ENCODE measurements at places on chromosomes 7 and 10.

GRCh38 chr7:30359957-30360356, 75.6 kb downstream of the ZNRF2 start:
- no peak for DNase-seq

GRCh38 chr7:30445770-30446169, 32.8 kb downstream of the NOD1 start:
- DNase-seq, result peak; percentile 40

GRCh38 chr7:139180700-139181311, 50.2 kb upstream of the UBN2 start:
- no peak for DNase-seq

GRCh38 chr10:33336582-33337325, 2.3 kb upstream of the NRP1 start:
- no peak for DNase-seq

GRCh38 chr10:71964098-71964742, at the start of gene CHST3:
Gene CHST3 (plus strand): TSS chr10:71964395. CDS start chr10:72005843, 41,448 bp downstream.
- DNase-seq, result no peak

GRCh38 chr7:91320366-91321078, 56.3 kb downstream of the FZD1 start:
- no peak for DNase-seq

DNA sequence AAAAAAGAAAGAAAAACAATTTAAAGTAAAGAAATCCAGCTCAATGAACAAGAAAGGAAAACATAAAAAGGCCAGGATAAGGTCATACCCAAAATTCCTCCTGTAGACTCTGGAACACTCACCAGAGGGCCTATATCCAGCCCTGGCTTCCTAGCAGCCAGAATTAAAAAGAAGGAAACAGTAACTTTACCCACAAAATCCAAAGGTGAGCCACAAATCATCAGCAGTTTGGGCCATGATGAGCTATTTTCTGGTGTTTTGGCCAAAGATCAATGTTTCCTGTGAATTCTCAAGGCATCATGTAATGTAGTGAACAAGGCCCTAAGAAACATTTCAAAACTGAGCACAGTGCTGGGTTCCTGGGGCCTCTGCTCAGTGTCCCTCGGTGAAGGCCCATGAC, 87.8 kb downstream of the LARP4B start:
- no peak for DNase-seq

- DNase-seq, result no peak
Observed at GRCh38 chr7:116334555-116334954, 124.2 kb downstream of the TES start.

- no peak for DNase-seq
Observed at GRCh38 chr7:17771901-17772408, 168.3 kb downstream of the SNX13 start.

DNA sequence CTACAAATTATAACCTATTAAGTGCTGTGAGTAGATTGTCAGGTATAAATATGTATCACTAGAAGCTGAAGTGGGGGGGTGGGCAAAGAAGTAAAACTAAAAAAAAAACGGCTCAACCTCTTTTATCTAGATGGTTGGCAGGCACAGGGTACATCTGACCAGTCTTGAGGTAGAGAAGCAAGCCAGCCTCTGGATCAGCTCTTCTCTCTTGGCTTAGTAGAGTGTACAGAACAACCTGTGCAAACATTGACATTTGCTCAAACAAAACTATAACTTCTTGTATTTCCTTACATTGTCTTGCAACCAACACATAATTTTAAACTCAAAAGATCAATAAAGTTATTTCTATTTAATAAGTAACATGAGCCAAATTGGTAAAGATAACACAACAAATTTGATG, 25.6 kb downstream of the DNA2 start:
- DNase-seq, result no peak

GRCh38 chr10:95260909-95261552, 29.8 kb downstream of the PDLIM1 start:
- no peak for DNase-seq

Data from stimulated activated CD8-positive, alpha-beta memory T cell treated with anti-CD3 and anti-CD28 coated beads, Interleukin-7, amount 100 ng/mL, for 1 hour (primary cell).